Right hindlimb (tissue), 1 donor: ENCODE measurements at places on chromosomes 4 and X.

- DNase-seq: no peak
These were observed 668.8 kb upstream of the PRKX start for GRCh38 chrX:4382273-4382672.

DNA sequence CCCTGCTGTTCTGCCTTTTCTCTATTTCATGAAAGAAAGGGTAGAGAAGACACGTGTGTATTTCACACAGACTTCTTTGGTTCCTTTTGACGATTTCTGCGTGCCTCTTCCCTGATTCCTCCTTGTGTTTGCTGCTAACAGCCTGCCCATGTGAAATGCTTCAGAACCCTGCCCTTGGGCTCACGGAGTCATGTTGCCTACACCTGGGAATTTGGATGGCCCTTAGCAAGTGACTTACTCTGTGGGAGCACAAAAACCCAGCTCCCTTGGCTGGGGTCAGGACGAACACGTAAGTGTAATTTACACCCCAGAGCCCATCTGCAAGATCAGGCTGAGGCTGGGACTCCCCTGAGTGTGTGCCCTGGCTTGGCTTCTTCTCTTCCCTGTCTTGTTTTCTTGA lies 220.3 kb upstream of the BCOR start:
- DNase-seq: no peak

DNA sequence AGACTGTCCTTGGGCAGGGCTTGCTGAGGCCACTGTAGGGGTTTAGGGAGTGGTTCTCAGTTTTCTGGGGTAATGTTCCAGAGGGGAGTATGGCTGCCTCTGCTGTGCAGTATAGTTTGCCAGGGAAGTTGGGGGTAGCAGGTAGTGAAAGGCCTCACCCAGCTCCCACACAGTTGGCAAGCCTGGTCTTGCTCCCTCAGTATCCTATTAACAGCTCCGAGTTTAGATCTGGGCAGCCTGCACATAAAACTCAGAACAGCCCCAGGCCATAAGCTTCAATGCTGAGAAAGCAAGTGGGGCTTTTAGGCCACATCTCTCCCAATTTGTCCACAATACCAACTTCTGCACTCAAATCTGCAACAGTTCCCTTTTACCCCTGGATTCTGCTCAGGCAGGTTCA lies 205.2 kb downstream of the GALNTL6 start:
- no peak for DNase-seq

DNA sequence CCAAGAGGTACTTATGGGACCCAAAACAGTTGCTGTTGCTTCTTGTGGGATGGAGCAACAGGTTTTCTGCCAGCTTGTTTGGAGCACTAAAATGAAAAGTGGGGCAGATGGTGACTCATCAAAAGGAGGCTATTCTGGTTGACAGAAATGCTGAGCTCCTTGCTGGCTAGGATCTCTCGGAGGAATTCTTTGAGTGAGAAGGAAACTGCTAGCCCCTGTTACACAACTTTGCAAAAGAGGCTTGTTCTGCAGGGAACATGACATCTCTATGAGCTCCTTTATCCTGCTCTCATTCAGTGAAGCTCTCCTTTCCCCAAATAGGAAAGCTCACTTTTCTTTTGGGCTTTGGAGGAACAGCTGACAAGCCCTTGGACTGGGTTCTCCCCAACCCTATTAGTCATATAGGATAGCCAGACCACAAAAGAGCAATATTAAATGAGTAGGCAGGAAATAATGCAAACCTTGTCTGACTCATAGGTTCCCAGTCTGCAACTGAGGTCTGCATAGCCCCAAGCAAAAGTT lies 108.3 kb downstream of the CDS1 start:
- DNase-seq: no peak

DNA sequence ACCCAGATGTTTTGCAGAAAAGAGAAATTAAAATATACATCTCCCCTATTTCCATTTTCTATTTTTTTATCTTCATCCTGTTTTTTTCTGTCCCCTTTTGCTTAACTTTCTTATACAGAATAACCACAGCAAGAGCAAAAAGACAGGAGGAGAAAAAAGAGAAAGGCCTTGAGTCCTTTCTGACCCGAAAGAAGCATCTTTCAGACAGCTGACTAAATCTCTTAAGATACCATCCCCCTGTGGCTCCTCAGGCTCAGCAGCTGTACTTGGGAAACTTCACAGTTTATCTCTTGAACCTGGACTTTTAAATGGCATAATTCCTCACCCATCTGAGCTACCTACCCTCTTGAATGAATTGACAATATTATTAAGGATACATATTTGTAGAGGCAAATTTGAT lies 100.2 kb downstream of the FIP1L1 start:
- no peak for DNase-seq

DNA sequence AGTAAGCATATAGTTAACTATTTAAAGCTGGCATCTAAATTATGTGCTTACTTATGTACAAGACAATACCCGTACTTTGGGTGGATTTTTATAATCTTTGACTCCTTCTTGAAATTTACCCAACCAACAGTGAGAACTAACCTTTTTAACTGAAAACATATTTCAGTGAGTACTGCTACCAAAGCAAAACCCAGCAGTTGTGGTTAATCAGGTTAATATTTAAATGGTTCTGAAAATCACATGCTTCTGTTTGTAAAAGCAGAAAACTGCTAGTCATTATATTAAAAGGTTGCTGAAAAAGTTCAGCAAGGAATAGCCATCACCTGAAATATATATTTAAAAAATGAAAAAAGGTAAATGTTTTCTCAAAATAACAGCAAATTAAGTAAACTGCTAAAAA lies 20.0 kb downstream of the UBE2D3 start:
- DNase-seq: no peak

DNA sequence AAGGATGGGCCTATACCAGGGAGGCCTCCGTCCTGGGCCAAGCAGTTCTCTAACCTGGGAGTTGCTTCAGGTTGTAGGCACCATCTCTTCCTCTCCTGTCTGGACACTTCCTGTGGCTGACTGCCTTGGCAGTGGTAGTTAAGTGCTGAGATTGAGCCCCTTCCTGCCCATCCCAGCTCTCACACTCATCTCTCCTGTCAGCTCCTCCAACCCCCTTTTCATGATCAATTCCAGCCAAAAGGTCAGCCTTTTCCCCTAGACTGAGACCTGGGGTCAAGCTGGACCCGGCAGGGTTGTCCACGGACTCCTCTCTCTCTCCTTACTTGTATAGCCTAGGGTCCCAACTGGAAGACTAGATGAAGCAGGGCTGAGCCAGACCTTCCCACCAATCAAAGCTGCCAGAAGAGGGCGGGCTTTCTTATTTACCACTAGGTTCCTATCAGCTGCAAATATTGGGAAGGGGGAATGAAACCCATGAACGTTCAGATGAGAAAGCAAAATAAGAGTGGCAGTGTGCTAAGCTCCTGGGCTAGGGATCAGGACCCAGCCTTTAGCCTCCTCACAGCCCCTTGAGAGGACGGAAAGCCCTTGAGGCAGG lies 34.5 kb downstream of the KDM5C start:
- DNase-seq: no peak

- peak; percentile 45 for DNase-seq
These were observed 23.6 kb upstream of the TBC1D14 start for GRCh38 chr4:6885953-6886557.

DNA sequence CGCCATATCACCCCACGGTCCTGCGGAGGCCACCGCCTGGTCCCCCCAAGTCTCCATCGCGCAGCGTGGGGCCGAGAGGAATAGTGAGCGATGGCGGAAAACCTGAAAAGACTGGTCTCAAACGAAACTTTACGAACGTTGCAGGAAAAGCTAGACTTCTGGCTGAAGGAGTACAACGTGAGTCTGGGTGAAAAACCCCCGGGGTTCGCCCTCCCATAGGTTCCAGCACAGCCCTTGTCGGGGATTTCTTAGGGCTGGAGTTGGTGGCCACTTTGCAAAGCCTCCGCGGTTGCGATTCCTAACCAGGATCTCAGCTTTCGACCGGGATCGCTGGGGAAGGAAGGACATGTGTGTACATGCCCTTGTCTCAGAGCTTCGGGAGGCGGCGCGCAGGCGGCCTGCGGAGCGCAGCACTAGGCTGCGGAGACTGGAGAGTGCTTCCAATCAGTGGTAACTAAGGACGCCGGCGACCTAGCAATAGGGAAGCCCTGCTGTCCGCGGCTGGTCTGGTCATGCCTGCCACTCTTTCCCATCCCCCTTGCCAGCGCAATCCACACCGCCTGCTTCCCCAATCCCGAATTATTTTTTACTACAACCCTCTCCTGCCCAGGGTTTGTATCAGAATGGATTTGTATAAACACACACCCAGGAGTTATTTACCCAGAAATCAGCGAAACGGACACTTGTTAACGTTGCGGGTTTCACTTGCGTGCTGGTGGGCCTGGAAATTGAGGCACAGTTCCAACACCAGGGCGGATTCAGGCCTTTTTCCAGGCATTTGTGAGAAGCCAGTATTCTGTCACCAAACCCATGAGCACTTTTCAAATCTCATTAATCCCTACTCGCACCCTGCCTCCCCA lies 741 bp downstream of the SPATA18 start:
- DNase-seq: peak; percentile 83

DNA sequence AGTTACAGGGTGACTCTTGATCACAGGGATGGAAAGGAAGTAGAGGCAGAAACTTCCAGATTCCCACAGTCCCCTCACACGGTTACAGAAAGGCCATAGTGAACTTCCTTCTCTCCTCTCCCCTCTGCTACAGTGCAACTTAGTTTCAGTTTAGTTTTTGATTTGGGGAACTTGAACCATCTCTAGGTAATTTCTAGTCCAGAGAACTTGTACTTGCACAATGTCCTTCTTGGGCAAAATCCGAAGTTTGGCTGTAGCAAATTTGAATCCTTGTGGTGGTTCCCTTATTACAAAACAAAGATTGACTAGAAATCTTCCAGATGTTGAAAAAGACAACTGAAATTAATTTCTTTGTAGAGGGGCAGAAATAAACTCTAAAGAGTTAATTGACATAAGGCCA lies 1.2 kb upstream of the BLTP1 start:
- no peak for DNase-seq

DNA sequence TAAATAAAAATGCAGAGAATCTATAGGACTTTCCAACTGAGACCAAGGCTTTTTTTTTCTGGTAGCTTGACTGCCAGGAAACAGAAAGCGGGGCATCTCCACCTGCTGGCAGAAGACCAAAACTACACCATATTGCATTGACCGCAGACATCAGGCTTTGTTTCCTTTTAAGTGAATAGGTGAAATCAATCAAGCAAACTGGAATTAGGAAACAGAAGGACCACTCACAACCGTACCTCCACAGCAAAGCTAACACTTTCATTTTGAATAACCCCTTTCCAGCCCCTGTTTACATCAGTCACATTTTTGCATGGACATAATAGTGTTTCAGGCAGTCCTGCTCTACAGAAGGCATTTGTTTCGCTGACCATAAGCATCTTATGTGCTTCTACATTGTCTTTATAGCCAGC lies 218.2 kb downstream of the IDS start:
- peak; percentile 35 for DNase-seq

- no peak for DNase-seq
These were observed 2209.1 kb downstream of the ARAP2 start for GRCh38 chr4:34035225-34035624.

GRCh38 chr4:119841361-119841760 lies 212.8 kb upstream of the PDE5A start:
- no peak for DNase-seq

GRCh38 chr4:7531640-7531994 lies 96.9 kb upstream of the PSAPL1 start:
- DNase-seq: no peak

DNA sequence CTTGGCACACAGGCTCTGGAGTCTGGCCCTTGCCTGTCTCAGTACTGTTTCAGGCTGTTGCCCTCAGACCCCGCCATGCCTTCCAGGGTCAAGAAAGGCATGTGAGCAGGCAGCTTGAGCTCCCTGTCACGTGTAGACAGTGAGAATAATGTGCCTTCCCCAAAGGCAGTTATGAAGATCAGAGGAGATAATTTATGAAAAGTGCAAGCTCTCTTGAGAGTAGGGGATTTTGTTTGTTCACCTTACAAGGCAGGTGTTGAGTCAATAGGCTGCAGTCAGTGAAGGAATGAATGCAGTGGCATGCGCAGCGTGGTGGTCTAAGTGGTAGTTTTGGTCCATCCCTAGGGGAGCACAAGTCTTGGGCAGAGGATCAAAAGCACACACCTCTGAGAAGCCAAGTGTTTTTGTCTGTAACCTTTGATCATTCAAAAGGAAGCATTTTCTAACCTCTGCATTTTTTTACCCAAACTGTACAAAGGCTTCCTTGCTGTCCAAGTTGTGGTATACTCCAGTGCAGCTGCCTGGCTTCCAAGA lies 14.4 kb downstream of the HADH start:
- no peak for DNase-seq

- DNase-seq: no peak
These were observed 626 bp upstream of the CEP135 start for GRCh38 chr4:55947912-55948725.

- DNase-seq: no peak
These were observed 1117.6 kb upstream of the PRKX start for GRCh38 chrX:4830880-4831557.

GRCh38 chrX:1388651-1389050 lies 3.3 kb downstream of the SLC25A6 start:
- no peak for DNase-seq

DNA sequence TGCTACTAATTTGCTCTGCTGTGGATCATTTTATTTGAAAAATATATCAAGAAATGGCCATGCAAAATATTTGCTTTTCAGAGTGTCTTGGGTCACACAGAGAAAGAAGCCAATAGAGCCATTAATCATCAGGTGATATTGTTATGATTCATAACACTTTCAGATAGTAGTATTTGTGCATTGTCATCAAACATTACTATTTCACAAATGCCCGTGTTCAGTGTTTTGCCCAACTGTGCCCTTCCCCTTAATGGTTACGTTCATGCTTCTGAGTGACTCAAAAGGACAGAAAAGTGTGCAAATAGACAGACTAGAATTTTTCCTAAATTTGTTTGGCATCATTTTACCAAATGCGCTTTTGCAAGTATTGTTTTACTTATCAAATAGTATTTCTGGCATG lies 46.5 kb downstream of the PHOX2B start:
- DNase-seq: no peak

DNA sequence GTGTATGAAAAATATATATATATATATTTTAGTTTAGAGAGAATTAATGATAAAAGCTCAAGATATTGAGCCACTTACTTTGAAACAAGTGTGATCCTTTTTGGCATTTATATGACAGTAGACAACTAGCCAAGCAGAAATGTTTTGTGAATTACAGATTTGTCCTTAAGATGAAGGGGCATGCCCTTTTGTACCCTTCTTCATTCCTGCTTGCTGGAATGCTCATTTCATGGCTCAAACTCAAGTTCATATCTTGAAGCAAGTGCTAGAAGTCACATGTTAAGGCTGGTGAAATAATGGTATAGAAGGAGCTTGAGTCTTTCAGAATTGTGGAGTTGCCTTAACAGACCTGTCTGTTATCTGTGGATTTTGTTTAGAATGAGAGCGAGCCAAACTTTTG lies 203.0 kb downstream of the BMPR1B start:
- no peak for DNase-seq

GRCh38 chrX:48983896-48984295 lies 12.3 kb upstream of the KCND1 start:
- no peak for DNase-seq

DNA sequence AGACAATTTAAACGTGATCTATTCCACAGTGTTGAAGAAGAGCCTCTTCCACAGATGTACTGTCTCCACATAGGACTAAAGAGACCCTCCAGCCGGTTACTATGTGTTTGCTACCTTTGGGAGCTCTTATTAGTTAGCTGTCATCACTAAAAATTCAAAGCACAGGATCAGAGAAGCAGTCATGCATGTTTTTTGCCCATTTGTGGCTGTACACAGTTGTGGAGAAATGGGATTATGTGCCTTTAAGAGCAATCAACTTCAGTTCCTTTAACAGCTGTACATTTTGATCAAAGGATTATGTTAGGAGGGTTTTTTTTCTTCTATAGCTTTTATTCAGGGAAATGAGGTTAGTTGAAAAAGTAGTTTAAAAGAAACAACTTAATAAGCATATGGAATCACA lies 149.0 kb upstream of the SPOCK3 start:
- no peak for DNase-seq
